ENCODE measurements at places on chromosomes 2 and 18.

DNA sequence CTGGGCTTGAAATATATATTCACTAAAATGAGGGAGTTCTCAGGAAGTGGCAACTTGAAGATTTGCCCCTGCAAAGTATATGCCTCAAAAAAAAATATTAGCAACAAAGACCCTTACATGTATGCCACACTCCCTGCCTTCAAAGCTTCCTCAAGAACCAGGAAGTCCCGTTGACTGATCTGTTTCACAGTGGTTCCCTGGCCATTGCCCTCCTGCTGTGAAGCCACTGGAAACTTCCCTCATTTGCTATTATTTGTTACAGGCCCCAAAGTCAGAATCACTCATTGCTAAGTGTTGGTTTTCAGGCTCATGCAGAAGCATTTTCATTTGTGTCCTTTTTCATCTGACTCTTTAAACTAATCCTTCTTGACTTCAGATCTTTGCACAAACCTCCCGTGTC lies 421.5 kb downstream of the ZNF521 start:
- DNase-seq, result no peak

GRCh38 chr2:22035361-22035830 lies 911.6 kb downstream of the TDRD15 start:
- DNase-seq, result no peak

GRCh38 chr2:27296481-27296880 lies 11.8 kb downstream of the UCN start:
- no peak for DNase-seq

GRCh38 chr2:174177316-174177890 lies 70.9 kb downstream of the OLA1 start:
- no peak for DNase-seq

- DNase-seq, result no peak
Measured at GRCh38 chr2:85439986-85440385, 21.5 kb downstream of the SH2D6 start.

GRCh38 chr18:79368681-79369080 lies 27.0 kb upstream of the NFATC1 start:
- no peak for DNase-seq

DNA sequence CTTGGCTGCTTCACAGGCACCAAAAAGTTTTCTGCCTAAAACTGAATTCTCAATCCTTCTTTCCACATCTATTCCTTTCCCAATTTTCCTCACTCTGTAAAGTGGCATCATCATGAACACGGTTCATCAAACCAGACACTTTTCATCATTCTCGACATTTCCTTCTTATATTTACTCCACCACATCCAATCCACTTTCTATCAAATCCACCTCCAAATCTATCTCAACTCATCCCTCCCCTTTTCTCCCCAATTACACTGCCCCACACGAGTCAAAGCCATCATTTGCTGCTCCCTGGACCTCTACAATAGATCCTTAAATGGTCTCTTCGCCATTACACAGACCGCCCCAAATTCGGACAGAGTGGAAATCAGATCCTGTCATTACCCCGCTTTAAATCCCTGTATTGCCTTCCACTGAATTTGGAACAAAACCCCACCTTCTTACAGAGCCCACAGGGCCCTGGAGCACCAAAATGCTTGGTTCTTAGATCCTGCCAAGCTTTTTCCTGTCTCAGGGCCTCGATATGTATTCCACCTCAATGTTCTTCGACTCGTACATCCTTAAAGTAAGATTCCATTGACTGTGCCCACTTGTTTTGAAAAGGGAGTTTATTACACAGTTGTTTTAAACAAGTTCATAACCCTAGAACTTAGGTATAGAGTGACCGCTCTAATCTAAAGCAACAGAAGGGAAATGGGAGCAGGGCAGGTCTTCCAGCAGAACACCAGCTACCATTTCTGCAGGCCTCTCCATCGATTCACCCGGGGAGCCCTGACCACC lies 856 bp downstream of the ACAA2 start:
- DNase-seq, result no peak

DNA sequence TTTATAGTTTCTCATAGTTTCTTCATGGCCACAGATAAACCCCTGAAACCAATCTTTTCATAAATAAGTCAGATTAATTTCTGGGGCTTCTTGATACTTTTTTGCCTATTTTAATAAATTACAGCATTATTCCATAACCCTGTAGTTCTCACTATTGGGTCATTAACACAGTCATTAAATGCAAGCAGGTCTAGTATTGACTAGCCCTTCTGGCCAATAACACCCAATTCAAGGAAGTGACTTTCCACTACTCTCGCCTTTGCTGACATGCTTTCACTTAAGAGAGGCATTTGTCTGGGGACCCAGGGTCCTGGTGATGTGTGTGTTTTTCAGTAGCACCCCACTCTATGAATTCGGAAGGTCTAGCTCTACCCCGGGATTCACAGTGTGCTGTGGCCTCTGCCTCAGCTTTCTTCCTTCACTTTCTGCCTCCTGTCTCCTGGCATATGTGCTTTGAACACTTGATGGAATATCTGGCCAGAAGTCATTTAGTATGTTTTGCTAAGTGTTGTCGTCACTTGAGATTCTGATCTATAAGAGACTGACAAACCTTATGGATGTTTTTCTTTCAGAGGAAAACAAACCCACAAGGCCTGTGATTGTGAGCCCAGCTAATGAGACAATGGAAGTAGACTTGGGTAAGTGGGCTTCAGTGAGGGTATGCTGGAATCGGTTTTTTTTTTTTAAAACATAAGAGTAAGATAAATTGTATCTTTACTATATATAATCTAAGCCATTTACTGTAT lies 18.6 kb upstream of the IL1RL2 start:
- DNase-seq, result no peak

DNA sequence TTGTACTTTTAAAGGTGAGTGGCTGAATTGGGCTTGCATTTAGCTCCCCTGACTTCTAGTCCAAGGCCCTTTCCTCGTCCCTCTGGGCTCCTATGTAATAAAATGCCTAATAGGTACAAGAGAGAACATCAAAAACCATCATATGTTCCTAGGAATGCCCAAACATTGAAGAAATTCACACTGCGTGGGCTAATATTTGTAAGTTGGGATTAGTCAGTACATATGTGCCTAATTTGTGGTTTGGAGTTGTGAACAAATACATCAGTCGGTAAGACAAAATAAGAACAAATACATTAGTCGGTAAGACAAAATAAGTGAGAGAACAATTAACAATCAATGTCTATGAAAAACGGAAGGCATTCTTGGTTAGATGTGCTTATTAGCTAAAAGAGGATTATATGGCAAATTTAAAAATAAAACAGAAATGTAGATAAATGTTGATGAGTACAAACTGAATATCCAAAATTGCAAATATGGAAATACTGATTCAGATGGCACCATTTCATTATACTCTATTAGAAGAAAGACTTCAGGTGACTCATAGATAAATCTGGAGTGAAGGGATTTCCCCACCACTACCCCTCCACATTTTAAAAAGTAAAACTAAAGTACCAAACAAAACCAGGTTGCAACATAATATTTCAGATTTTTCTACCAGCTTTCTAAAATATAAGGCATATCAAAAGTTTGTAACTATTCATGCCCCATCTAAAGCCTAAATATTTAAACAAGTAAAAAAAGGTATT lies 325.4 kb downstream of the ZEB2 start:
- no peak for DNase-seq

All from GOT3 (cell line).